H9 (cell line): ENCODE measurements at places on chromosomes 5 and 9. TPM values are rescaled to one million over a fixed set of nuclear protein-coding genes. Genes with fewer than 3 reads are reported as not detected.

GRCh38 chr9:127065592-127065991 is 56.8 kb downstream of the ANGPTL2 start:
- peaks cover 5% of the 10 kb centered on the region for H3K4me1 ChIP-seq
- no peak overlapping the region for H3K4me3 ChIP-seq
- DNase-seq = no peak

DNA sequence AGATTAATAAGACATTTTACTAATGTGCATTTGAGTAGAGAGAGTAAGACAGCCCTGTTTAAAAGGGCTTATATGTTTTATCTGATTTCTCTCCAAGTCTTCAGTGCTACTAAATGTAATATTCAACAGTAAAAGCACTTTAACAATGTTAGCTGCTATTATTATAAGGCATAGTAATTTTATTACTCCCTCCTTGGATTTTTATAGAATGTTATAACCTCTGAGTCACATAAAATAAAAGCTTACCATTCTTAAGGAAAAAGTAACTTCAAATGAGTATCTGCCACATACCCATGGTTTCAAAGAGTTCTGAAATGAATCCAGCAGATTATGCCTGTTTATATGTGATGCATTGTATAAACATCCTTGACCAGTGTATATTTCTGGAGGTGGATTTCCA is 19.0 kb downstream of the SPDL1 start:
- H3K27ac ChIP-seq = no peak overlapping the region
- no peak overlapping the region for H3K4me3 ChIP-seq
- H3K4me1 ChIP-seq = no peaks in the 10 kb centered on the region
- DNase-seq = no peak

DNA sequence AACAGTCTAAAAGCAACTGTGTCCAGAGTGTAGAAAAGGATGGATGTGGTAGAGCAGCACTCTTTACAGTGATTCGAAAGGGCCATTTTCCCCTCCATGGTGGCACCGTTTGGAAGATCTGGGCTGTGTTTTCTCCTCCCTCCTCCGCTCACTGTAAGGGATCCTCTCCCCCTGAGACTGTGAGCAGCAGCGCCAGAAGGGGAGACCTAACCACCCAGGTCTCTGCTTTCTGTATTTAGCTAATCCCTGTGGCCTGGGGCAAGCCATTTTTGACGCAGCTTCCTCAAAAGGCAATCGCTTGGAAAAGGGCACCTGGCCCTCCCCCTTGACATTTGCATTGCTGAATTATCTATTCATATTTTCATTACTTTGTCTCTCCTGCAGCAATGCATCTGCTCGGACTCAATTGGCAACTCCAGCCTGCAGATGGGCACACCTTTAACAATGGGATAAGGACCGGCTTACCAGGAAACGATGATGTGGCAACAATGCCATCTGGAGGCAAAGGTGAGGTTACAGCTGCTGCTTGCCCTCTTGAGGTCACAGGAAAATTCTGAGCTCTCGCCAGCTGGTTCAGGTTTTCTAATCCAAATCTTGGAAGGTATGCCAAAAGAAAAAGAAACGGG is 244.3 kb upstream of the WWC1 start:
- no peak overlapping the region for H3K27ac ChIP-seq
- 0 out of 2 replicates have a peak overlapping the region, but pooled peaks have one; percentile 1 for H3K4me3 ChIP-seq
- H3K4me1 ChIP-seq = peaks cover 3% of the 10 kb centered on the region; the same call in 1 of the 2 replicates
- no peaks in the 10 kb centered on the region for H3K36me3 ChIP-seq

The PDGFRB gene
- total RNA-seq = 2.2 and 3.9 TPM in 2 replicates

The CD180 gene
- total RNA-seq = not detected in 2 replicates

DNA sequence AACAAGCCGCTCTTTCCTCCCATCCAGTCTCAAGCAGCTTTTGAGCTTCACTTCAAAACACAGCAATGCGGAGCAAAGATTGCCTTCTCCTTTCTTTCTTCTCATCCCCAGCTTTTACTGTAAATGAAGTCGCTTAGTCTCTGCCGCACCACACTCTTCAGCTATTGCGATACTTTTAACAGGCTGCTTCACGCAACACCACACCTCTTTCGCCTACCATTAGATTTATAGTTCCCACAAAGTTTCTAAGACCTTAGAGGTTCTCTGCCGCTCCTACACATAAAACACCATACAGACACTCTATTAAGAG is 711 bp downstream of the PGGT1B start:
- DNase-seq = no peak
- peaks cover 1% of the 10 kb centered on the region; the same call in 1 of the 3 replicates for H3K36me3 ChIP-seq
- no peak overlapping the region for H3K27ac ChIP-seq
- no peaks in the 10 kb centered on the region for H3K4me1 ChIP-seq

DNA sequence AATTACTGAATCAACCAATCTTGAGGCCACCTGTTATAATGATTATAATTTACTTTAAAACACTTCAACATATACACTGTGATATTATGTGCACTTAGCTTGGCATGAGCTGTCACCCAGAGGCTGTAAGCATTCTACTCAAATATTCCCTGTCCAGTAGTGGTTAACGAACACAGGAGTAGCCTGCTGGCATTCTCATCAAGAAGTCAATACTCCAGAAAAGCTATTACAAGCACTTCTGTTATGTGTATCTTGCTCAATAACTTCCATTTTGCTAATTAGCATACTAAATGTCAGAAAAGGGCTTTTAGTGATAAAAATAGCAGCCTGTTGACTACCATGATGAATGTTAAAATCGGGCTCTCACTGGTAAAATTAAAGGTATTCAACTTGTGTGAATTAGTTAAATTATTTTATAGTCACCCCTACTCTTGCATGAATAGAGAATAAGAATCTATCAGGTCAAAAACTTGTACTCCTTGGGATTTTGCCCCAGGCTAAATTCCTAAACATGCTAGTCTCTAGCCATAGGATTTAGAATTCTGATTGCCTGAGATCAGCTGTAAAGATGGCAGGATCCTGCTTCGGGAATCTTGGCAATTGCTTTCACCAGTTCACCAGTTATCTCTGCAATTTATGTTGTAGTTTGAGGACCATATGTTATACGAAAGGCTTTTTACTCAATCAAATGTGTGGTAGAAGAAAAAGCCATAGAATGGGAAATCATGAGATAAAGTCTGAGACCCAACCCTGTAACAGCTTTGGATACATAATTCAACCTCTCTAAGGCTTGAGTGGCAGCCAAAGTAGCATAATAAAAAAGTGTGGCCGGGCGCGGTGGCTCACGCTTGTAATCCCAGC is 43.4 kb upstream of the PAM start:
- no peaks in the 10 kb centered on the region for H3K27me3 ChIP-seq
- H3K4me3 ChIP-seq = no peak overlapping the region
- no peaks in the 10 kb centered on the region for H3K4me1 ChIP-seq
- no peak overlapping the region for H3K27ac ChIP-seq
- no peak for DNase-seq
- H3K36me3 ChIP-seq = no peaks in the 10 kb centered on the region

GRCh38 chr9:2053883-2054845 is 39.0 kb downstream of the SMARCA2 start:
- H3K36me3 ChIP-seq = peaks cover 2% of the 10 kb centered on the region; the same call in 1 of the 2 replicates
- no peaks in the 10 kb centered on the region for H3K27me3 ChIP-seq
- H3K4me1 ChIP-seq = peaks cover 4% of the 10 kb centered on the region; the same call in 1 of the 2 replicates
- H3K27ac ChIP-seq = no peak overlapping the region
- no peak for DNase-seq

- H3K36me3 ChIP-seq = peaks cover 5% of the 10 kb centered on the region; the same call in 1 of the 2 replicates
- peak; percentile 86 for DNase-seq
- H3K4me3 ChIP-seq = no peak overlapping the region
Observed at GRCh38 chr9:96344458-96345180, 38.9 kb downstream of the SLC35D2 start.

DNA sequence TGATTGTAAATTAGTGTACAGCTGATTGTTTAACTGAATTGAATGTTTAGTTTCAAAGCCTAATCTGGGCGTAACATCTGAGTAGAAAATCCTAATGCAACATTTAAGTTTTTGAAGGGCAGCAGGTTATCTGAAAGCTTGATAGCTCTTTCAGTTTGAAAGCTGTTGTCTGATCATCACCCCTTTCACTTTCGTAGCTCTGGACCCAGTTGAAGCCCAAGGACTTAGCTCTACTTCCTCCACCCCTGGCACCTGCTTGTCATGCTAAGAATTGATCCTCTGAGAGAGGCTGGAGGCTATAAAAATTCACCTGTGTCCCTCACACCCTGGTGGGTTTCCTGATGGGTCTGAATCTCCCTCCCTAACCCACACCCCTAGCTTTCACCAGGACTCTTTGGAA is 86.0 kb downstream of the ZFAND5 start:
- no peaks in the 10 kb centered on the region for H3K36me3 ChIP-seq
- H3K27ac ChIP-seq = no peak overlapping the region
- no peaks in the 10 kb centered on the region for H3K4me1 ChIP-seq
- no peaks in the 10 kb centered on the region for H3K27me3 ChIP-seq

The TNFSF8 gene
- not detected in 2 replicates for total RNA-seq

DNA sequence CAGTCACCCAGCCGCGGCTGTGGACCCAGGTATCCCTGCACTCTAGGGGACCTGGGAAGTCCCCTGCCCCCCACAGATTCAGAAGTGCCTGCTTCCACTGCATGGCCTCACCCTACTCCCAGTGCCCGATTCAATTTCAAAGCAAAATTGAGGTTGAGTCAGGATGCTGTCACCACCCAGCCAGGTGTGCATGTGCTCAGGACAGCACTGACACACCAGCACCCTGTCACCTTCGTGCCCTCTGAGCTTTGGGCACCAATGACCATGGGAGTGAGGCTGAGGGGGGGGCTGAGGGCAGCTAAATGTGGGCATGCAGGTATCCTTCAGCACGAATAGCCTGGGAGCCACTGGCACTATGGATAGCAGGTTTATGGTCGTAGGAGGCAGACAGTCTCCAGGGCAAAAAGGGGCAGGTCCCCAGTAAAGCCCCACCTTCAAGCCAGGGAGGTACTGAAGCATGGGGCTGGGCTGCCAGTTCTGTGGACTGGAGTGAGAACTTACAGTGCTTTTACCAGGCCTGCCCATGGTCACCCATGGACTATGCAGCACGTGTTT is 1151.6 kb upstream of the CDH6 start:
- no peaks in the 10 kb centered on the region for H3K4me1 ChIP-seq
- no peak for DNase-seq
- no peaks in the 10 kb centered on the region for H3K36me3 ChIP-seq
- H3K27me3 ChIP-seq = no peaks in the 10 kb centered on the region
- H3K4me3 ChIP-seq = no peak overlapping the region
- H3K27ac ChIP-seq = no peak overlapping the region

DNA sequence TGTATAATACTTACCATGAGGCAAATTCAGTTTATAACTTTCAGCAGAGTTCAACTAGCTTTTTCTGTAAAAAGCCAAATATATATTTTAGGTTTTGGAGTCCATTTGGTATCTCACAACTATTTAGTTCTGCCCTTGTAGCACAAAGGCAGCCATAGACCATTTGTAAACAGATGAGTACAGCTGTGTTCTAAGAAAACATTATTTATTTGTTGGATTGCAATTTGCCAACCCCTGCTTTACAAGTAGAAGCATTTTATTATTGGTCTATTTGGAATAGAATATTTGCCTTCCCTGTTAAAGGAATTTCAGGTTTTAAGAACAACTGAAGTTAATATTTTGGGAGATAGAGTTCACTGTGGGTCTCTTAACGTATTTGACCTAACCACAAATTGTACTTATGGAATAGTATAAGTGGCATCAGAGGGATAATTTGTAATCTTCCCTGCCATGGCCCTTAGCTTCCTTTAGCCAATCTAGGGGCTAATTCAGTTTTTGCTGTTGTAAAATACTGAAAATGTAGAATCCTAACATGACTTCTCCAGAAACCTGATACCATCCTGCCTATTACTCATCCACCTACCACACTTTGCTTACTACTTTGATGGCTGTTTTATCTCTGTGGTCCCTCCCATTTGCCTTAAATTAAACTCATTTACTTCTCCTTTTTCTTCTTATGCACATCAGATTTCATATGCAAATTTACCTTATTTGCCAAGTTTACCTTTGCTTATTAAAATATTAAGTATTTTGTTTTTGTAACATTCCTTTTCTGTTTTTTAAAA is 109.2 kb downstream of the DMXL1 start:
- H3K36me3 ChIP-seq = peaks cover 4% of the 10 kb centered on the region
- no peaks in the 10 kb centered on the region for H3K27me3 ChIP-seq
- H3K4me3 ChIP-seq = no peak overlapping the region
- no peak overlapping the region for H3K27ac ChIP-seq
- no peak for DNase-seq

DNA sequence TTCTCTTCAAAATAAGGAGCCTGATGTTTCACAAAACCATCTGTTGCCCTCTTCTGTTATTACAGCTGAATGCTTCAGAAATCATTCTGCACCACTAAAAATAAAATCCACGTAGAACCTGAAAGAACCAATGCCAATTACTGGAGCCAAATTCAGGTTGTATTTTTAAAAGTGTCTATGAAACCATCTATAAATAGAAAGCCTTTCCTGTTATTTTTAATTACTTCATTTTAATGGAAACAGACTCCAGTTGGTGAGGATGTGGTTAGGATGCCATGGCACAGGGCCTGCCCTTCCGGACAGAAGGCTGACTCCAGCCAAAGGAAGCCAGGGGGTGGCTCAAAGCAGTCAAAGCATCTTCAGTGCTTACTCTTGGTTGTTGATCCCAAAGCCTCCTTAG is 119.8 kb downstream of the TENT4A start:
- no peaks in the 10 kb centered on the region for H3K4me1 ChIP-seq
- no peak for DNase-seq
- H3K36me3 ChIP-seq = peaks cover 6% of the 10 kb centered on the region; the same call in 2 of the 3 replicates
- no peak overlapping the region for H3K27ac ChIP-seq

The AMBP gene
- total RNA-seq = 0.20 and 0.81 TPM in 2 replicates

DNA sequence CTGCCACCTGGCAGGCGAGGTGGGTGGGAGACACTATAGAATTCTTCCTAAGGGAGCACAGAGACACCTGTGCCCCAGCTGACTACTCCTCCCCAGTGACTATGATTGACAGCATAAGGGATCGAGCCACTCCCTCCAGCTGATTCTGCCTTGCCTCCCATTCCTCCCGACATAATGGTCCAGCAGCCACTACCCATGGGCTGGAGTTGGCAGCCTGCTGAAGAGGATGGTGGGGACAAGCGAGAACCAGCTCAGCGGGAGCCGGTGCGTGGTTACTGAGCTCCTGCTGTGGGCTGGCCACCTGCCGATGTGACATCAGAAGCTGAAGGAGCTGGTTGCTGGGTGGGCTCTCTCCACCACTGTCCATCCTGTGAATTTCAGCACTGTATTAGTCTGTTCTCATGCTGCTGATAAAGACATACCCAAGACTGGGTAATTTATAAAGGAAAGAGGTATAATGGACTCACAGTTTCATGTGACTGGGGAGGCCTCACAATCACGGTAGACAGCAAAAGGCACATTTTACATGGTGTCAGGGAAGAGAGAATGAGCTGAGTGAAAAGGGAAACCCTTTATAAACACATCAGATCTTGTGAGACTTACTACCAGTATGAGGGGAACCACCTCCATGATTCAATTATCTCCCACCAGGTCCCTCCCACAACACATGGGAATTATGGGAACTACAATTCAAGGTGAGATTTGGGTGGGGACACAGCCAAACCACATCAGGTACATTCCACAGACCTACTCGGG is 12.1 kb upstream of the NCS1 start:
- H3K36me3 ChIP-seq = no peaks in the 10 kb centered on the region; the same call in 2 of the 3 replicates
- no peaks in the 10 kb centered on the region for H3K27me3 ChIP-seq
- no peak overlapping the region for H3K4me3 ChIP-seq
- DNase-seq = no peak
- H3K27ac ChIP-seq = no peak overlapping the region

- H3K4me3 ChIP-seq = no peak overlapping the region
- H3K27me3 ChIP-seq = no peaks in the 10 kb centered on the region
- DNase-seq = no peak
- peaks cover 6% of the 10 kb centered on the region for H3K4me1 ChIP-seq
- H3K27ac ChIP-seq = no peak overlapping the region
Observed at GRCh38 chr5:32274548-32275395, 38.0 kb downstream of the MTMR12 start.
